Kidney glomerular epithelial cell (primary cell): ENCODE measurements at places on chromosomes 3 and 15.
A peak's percentile ranks its signal among the peaks of the same experiment; 100 is the strongest.

DNA sequence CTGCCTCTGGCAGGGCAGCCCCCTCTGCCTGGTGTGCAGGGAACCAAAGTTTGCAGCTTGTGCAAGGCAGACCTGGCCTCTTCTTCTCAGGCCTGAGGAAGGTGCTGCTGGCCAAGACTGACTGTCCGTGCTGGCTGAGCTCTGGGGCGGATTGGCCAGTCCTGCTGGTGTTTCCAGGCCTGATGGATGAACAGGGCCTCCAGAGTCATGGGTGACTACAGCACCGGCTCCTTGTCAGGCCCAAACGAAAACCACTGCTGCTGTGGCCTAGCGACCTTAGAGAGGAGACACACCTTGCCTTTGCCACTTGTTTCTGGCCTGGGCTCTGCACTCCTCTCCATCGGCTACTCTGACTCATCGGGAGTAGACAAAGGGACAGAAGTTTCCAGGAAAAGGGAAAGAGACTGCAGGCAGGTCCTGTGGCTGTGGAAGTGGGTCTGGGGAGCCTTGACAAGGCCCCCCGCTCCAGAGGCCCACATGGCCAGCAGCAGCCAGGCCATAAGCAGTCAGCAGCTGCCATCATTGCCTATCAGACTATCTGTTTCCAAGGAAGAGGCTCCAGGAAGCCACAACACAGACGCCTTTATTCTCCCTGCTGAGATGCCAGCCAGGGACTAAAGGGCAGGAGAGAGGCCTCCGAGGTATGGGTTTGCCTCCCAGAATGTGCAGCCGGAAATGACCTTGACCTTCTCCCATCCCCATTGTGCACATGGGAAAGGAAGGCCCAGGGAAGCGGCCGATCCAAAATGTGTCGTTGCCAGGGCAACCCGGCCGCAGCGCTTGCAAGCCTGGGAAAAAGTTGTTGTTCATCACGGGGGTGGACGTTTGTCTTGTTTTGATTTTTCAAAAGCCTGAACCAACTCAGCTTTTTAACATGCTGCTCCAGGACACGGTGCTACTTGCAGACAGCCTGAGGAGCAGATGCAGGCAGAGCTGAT lies 160.5 kb downstream of the CHSY1 start:
- DNase-seq: no peak

- no peak for DNase-seq
These were observed 5.2 kb downstream of the SETD5 start for GRCh38 chr3:9402410-9403228.

- no peak for DNase-seq
These were observed 16.5 kb upstream of the SKOR1 start for GRCh38 chr15:67808821-67809220.

- DNase-seq: peak; percentile 18
These were observed 843 bp downstream of the GLCE start for GRCh38 chr15:69161079-69161877.

DNA sequence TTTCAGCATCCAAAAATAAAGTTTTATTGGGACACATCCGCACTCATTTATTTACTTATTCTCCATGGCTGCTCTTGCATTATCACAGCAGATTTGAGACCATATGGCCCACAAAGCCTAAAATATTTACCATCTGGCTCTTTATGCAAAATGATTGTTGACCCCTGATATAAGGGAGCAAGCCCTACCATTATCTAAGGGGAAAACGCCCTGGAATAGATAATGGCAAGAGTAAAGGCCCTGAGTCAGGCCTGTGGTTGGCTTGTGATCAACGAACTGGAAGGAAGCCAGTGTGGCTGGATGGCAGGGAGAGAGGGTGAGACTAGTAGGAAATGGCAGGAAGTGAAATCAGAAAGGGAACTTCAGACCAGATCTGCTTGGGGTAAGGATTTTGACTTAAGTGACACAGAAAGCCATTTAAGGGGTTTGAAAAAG lies 24.6 kb upstream of the DMXL2 start:
- DNase-seq: peak; percentile 11

- DNase-seq: no peak
These were observed 27.8 kb upstream of the NR2E3 start for GRCh38 chr15:71782422-71783165.

DNA sequence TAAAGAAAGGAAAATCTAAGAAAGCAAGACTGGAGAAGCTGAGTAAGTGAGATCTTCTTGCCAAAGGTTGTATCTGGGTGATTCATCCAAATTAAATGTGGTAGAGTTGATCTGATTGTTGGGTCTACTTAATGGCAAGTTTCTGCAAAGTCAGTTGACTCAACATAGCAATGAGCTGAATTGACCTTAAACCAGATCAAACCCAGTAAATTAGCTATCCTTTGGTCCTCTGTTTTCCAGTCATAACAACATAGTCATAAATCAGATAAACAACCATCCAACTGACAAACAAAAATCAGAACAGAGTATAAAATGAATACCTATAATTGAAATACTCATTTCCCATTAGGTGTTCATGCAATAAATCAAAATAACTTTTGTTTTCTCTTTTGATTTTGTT lies 142.6 kb upstream of the CFAP20DC start:
- peak; percentile 37 for DNase-seq

DNA sequence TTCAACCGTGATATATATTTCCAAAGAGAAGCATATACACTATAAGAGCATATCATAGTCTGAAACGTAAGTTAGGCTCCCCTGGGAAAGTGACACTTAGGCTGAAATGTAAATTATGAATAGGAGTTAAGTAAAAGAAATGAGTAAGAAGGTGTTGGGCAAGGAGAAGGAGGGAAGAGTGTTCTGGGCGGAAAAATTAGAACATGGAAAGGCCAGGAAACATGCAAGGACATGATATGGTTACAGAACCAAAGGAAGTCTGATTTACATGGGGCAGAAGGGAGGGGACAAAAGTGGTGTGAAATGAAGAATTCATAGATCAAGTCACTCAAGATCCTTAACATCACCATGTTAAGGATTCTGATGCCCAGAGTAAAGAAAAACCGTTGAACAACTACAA lies 75.2 kb downstream of the SCAPER start:
- no peak for DNase-seq

DNA sequence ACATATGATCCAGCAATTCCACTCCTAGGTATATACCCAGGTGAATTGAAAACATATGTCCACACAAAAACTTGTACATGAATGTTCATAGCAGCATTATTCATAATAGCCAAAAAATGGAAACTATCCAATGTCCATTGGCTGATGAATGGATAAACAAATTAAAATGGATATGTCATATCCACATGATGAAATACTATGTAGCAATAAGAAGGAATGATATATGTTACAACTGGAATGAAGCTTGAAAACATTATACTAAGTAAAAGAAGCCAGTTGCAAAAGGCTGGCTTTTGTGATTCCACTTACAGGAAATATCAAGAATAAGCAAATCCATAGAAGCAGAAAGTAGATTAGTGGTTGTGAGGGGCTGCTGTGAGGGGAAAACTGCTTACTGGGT lies 33.7 kb downstream of the BNC1 start:
- DNase-seq: no peak

DNA sequence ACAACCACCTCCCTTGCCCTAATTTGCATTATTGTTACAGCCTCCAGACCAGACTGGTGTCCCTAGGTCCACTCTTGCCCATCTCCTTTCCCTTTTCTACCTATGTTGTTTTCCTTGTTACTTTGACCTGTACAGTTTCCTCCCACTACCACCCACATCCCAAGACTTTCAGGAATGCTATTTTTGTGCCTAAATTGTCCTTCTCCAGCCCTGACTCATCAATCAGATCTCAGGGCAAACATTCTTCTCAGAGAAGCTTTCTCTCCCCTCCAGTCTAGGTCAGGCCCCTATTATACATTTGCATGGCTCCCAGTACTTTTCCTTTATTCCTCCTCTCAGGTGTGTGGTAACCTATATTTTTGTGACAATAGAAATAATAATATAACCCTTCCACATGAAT lies 241.5 kb downstream of the IGSF11 start:
- DNase-seq: peak; percentile 46

DNA sequence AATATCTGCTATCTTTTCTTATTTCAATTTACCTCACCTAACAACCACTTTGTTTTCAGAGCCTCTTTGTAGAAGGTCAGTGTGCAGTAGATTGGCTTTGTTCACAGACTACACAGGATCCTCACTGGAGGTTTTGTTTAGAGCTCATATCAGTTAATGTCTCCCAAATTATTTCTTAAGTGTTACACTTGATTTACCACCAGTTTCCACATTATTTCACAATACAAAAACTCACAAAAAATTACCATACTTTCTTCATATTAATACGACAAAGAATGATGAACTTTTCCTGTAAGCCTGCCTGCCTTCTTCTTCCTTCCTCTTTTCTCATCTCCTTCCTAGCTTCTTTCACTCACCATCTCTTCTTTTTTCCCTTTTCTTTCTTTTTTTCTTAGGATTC lies 133.3 kb downstream of the ALCAM start:
- no peak for DNase-seq

GRCh38 chr3:129893581-129894070 lies at the start of gene TMCC1:
Gene TMCC1, minus strand, starts transcription at chr3:129893711.
- DNase-seq: peak; percentile 62

GRCh38 chr15:68561171-68561900 lies 17.5 kb upstream of the CORO2B start:
- DNase-seq: no peak

DNA sequence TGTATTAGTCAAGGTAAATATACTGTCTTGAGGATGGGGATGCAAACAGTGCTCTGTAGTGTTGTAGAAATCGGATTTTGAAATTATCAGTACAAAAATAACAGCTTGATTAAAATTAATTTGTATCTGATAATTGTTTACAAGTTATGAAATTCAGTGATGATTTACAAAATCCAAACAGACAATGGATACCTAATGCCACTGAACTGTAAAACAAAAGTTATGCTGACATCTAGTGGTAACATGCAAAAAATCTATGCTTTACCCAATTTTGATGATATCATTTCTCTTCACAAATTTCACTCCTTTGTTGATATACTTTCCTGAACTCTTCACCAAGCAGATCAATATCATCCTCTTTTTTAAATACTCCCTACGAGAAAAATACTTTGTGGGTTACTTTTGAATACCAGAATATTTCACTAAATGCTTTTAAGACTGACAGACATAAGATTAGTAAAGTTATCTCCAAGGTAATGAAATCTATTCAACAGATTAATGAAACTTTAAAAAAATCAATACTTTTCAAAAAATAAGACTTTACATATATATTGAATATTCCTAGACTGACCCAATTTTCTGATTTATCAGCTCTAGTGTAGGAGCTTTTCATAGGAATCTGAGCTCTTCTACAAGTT lies 36.0 kb downstream of the MNS1 start:
- peak; percentile 54 for DNase-seq

- DNase-seq: peak; percentile 29
These were observed 40.0 kb upstream of the TRH start for GRCh38 chr3:129934234-129935123.

DNA sequence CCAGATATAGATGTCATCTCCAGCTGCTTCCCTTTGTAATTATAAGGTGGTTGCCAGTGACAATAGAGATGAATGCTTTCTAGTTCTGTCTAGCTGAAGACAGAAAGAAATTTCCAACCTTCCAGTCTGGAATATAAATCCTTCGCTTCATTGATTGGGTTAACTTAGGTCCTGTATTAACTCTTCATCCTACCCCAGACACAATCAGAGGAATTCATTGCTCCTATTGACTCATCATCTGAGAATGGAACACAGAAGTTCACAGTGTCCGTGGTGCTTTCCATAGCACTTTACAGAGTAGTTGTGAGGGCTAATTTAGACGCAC lies 241.4 kb downstream of the NFKBIZ start:
- peak; percentile 97 for DNase-seq

GRCh38 chr15:42363942-42364341 lies 4.6 kb downstream of the CAPN3 start:
- no peak for DNase-seq

DNA sequence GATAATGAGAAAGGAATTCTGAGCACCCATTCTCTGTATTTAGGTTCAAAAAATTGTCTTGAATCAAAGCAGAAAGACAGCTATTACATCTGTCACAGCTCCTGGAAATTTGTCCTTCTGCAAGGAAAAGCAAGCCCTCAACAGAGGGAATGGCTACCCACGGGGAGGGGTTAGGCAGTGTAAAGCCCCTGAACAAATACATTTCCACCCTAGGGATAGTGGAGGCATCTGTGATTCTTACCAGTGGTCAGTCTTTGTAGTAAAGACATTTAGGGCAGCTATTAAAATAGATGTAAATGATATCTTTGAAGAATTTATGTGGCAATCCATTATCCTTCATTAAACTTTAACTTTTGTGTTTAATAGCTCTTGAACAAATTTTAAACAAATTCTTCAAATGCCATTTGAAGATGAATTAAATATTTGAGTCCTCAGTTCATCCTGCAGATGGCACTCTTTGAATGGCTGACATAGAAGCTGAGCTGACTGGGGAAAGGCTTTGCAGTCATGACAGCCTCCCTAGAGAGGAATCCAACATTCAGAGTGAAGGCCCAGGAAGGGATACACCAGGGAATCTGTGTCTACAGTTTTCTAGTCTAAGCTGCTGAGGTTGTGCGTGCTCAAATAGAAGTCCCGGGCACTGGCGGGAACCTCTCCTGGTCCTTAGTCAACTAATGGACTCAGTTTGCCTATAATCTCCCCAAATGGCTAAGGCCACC lies 359.7 kb upstream of the ROPN1 start:
- peak; percentile 73 for DNase-seq

DNA sequence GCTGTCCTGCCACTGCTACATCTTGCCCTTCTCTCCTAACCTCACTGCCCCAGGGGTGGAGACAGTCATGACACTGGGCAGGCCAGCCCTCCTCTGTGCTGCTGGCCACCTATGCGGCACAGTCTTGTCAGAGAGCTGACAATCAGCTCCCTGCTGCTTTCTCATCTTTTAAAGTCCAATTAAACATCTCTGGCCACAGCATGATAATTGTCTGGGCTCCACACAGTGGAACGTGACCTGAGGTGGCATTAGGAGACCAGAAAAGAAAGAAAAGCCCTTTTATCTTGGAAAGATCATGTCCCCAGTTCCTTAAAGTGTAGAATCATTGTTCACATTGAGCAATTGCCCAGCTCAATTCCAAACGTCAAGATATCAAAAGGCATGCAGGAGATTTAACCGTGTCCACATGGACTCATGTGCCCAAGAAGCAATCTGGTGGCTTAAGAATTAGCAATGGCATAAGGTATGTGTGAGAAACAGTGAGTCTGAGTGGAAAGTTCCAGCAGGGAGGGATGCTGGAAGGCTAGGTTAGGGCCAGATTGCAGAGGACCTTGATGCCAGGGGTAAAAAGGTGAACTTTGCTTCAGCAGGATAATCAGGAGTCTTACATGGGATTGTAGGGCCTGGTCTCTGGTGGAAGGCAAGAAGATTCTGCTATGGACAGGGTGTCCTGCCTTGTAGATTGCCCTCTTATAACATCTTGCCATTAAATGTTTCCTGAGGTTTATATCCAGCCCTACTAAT lies 15.3 kb upstream of the CACNA1D start:
- DNase-seq: no peak

GRCh38 chr3:168431491-168431890 lies 335.8 kb upstream of the GOLIM4 start:
- no peak for DNase-seq
